ENCODE measurements at places on chromosomes 7 and 10.

- no peak for DNase-seq
Measured at GRCh38 chr10:62540389-62540788, 166.2 kb downstream of the ZNF365 start.

DNA sequence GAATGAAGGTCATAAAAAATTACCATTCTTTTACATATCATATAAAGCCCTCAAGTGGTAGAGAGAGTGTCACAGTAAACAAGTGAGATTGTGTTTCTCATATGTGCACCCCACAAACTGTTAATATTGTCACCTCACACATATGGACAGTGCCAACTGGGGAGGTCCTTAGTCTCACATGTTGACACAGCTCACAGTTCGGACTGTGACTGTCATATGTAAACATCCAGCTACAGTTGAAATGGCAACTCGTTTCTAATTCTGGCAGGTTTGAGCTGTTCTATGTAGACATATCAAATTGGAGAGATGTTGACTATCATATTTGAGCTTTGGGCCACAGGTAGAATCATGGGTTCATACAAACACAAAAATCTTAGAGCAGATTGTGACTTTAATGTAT, 39.4 kb upstream of the ZNF107 start:
- DNase-seq = no peak

DNA sequence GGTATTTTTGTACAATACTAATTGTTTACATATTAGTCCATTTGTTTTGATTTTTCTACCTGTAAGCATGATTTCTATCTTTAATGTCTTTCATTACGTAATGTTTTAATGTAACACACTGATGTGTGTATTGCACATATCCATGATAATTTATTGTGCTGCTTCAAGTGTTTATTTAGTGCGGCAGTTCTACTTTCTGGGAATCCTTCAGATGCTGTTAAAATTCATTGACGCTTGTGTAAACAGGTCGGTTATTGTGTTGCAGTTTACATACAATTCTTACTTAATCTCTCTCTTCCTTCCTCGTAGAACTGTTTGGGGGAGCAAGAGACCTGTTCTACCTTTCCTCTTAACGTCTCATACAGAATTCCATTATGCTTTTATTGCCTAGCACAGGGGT, 6.9 kb downstream of the TMEM60 start:
- DNase-seq = no peak

- DNase-seq = peak; percentile 11
Measured at GRCh38 chr7:44914992-44915607, 29.8 kb upstream of the PURB start.

- no peak for DNase-seq
Measured at GRCh38 chr7:157293413-157293788, 43.4 kb upstream of the DNAJB6 start.
